ENCODE measurements at places on chromosomes 11 and 22.

- DNase-seq: no peak
Measured at GRCh38 chr11:8747173-8747572, 64.6 kb downstream of the RPL27A start.

DNA sequence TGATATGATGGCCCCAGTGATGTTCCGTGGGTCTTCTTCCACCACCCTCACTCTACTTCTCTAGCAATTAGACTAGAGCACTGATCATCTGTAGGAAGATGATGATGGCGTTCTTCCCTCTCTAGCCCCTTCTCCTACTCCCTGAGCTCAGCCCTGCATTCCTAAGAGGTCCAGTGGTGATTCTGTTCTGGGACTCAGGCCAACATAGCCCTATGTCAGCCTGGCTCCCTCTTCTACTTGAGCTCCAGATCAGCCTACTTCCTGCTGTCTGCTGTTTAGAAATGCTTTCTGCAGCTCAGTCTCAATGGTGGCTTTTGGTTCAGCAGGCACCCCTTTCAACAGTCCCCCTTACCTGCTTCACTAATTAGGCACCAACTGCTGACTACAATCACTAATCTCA lies 86.1 kb upstream of the ZBED5 start:
- DNase-seq: no peak

DNA sequence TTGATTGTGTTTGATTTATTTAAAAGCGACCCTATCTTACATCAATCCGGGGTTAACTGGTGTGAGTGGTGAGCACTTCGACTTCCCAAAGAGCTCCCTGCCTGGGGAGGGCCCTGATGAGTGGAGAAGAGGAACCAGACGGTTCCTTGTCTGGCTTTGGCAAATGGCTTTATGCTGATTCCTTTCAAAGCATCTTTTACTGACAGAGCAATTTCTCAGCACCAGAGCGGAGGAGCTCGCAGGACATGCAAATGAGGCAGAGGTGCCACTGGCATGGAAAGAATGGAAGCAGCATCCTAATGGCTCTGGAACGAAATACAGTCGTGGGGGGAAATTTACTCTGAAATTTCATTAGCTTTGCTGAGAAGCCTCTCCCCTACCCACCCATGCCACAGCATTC lies 410.9 kb upstream of the B3GAT1 start:
- DNase-seq: no peak

DNA sequence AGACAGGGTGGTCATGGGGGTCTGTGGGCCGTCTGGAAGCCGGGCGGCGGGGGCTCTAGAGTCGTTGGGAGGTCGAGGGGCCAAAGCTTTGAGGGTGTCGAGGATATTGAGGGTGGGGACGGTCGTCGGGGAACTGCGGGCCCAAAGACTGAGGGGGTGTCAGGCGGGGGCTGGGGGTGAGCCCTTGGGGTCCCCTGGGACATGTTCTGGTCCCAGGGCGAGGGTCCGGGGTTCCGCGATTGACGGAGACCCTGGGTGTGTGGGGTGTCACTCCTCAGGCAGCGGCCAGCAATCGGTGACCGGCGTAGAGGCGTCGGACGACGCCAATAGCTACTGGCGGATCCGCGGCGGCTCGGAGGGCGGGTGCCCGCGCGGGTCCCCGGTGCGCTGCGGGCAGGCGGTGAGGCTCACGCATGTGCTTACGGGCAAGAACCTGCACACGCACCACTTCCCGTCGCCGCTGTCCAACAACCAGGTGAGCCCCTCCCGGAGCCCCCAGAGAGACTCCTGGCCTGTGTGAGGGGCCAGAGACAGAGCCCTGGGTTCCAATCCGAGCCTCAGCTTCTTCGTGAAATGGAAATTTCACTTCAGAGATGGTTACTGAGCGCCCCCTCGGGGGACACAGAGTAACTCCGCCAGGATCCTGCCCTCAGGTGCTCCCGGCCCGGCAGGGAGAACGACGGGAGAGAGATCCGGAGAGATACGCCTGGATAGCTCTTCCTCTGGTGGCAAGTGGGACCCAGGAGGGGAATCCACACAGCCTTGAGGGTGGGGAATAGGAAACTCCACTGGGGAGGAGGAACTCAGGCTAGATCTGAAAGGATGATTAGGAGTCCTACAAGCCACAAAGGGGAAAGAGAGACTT lies 714 bp downstream of the SDF2L1 start:
- peak; percentile 57 for DNase-seq

DNA sequence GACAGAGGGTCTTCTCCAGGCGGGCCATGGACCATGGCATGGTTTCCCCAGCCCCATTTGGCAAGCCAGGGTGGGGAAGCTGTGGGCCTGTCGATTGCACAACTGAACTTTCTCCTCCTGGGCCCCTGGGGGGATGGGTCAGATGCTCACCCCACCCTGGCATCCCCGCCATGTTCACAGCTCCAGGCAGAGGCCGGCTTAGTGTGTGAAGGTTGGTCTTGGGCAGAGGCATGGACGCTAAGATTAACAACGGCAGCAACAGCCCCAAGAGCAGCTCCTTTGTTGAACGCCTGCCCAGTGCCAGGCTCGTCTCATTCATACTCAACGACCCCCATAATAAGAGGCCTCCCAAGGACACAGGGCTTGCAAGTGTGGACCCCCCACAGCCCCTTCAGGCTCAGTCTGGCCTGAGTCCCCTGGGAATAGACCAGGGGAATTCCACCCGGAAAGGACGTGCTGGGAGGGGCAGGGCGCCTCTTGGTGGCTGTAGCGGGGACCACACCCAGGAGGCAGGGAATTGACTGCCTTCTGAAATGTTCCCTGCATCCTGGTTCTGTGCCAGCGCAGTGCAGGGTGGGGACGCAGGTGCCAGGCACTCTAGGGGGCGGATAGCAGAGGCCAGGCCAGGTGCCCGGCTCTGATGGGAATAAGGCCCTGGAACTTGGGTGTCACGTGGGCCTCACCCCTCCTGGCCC lies 8.3 kb downstream of the TSPO start:
- DNase-seq: no peak

- DNase-seq: no peak
Measured at GRCh38 chr11:46345881-46346484, 1.3 kb upstream of the DGKZ start.

GRCh38 chr22:46053563-46054090 lies 76.7 kb upstream of the WNT7B start:
- peak; percentile 78 for DNase-seq

DNA sequence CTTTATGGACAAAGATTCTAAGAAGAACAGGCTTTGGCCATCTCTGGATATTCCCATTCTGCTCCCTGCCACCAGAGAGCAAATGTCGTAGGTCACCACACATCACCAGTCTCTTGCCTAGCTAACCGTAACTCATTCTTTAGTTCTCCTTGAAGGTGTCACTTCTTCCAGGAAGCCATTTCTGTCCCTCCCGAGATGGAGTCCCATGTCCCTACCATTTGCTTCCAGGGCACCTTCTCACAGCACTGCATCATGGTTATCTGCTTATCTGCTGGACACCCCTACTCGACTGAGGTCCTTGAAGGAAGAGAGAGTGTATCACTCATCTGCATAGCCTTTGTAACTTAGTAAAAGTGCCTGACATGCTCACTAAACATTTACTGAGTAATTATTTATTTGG lies 47.6 kb downstream of the FAM83F start:
- no peak for DNase-seq

- peak; percentile 70 for DNase-seq
Measured at GRCh38 chr11:117807482-117808327, 10.7 kb upstream of the DSCAML1 start.

DNA sequence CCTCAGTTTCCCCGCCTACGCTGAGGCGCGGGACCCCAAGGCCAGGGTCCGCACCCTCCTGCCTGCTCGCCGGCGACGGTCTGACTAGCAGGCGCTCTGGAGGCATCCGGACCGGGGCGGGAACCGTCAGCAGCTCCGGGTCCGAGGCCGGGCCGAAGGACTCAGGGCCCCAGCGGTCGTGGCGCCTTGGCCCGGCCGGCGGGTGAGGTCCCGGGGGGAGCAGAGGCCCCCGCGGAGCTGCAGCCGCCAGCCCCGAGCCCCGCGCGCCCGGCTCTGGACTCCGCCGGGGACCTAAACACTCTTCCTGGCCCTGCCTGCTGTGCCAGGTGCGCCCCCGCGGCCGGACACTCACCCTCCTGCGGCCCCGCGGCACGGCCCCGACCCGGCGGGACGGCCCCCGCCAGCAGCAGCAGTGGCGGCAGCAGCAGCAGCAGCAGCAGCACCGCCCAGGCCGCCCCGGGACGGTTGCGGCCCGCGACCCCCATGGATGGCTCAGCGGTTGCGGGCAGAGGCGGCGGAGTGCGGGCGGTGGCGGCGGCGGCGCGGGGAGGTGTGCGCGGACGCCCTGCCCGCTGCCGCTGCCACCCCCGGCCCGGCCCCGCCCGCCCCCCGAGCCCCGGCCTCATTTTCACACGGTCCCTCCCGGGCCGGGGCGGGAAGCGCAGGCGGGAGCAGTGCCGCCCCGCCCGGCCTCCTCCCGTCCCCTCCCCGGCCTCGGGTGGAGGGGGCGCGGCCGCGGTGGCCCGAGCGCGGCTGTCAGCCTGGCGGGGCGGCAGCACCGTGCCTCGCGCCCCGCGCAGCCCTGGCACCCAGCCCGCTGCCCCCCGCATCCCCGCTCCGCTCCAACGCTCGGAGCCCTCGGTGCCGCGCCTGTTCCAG lies at the start of gene SCUBE2:
SCUBE2 (minus strand) TSS at position 556 of the 879 bp plus-strand sequence; CDS start at position 485, 71 bp downstream.
- no peak for DNase-seq

DNA sequence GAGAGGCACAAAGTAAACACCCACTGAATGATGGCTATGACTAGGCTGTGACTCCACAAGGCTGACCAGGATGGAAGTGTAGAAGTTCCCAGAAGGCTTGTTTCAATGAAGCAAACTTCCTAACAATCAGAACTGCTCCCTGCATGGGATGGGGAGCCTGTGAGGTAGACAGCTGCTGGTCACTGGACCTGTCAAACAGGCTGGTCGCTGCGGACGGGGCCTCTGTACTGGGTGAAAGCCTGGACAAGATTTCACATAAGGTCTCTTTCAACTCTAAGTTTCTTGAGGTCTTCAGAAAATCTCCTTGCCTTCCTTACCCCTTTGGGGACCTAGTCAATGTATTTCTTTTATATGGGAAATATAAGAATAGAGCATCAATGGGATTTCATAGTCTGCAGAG lies 438.2 kb downstream of the BUD13 start:
- DNase-seq: no peak
